Activated naive CD8-positive, alpha-beta T cell treated with anti-CD3 and anti-CD28 coated beads, Interleukin-2, amount 10 ng/mL, durations not matched to agents 7 days and 5 days (primary cell): ENCODE measurements at places on chromosomes 7 and 10. TPM values are rescaled to one million over a fixed set of nuclear protein-coding genes. Genes with fewer than 3 reads are reported as not detected.

FAM237B gene
- total RNA-seq: not detected

SGMS1 gene
- total RNA-seq: 20.4 TPM

HEPACAM2 gene
- total RNA-seq: not detected

SLC13A4 gene
- total RNA-seq: not detected

SLC18A2 gene
- 0.17 TPM for total RNA-seq

WNT8B gene
- 0.91 TPM for total RNA-seq

KLLN gene
- 0.71 TPM for total RNA-seq

SRRM3 gene
- not detected for total RNA-seq

ZNF680 gene
- total RNA-seq: 23.7 TPM

SHOC2 gene
- 49.8 TPM for total RNA-seq

ERVW-1 gene
- not detected for total RNA-seq

CALD1 gene
- not detected for total RNA-seq

CCL26 gene
- not detected for total RNA-seq

OLAH gene
- 0.61 TPM for total RNA-seq

ITIH2 gene
- total RNA-seq: not detected

ZNF33A gene
- total RNA-seq: 42.7 TPM

RELN gene
- not detected for total RNA-seq

FAM131B gene
- 2.3 TPM for total RNA-seq

PLAU gene
- 0.61 TPM for total RNA-seq

OPN1SW gene
- total RNA-seq: not detected

LRRD1 gene
- total RNA-seq: not detected

CYP26A1 gene
- total RNA-seq: 0.31 TPM

HMX2 gene
- total RNA-seq: not detected

CRYGN gene
- total RNA-seq: 0.25 TPM

GCK gene
- total RNA-seq: 0.30 TPM

HOXA6 gene
- total RNA-seq: not detected

TRPV5 gene
- not detected for total RNA-seq

NKX1-2 gene
- total RNA-seq: not detected

ITGB1 gene
- total RNA-seq: 60.3 TPM

VSTM4 gene
- total RNA-seq: not detected

MYOZ1 gene
- total RNA-seq: not detected

PMS2 gene
- total RNA-seq: 21.1 TPM
